ENCODE measurements at places on chromosomes 1 and 21. TPM values are rescaled to one million over a fixed set of nuclear protein-coding genes. Genes with fewer than 3 reads are reported as not detected.
A peak's percentile ranks its signal among the peaks of the same experiment; 100 is the strongest.

GRCh38 chr1:19559641-19560040, 74.3 kb upstream of the CAPZB start:
- H3K27me3 ChIP-seq = no peaks in the 10 kb centered on the region
- H3K27ac ChIP-seq = no peak overlapping the region
- no peak overlapping the region for H3K4me3 ChIP-seq
- H3K36me3 ChIP-seq = no peaks in the 10 kb centered on the region
- H3K4me1 ChIP-seq = no peaks in the 10 kb centered on the region

- H3K27me3 ChIP-seq = no peaks in the 10 kb centered on the region
- H3K36me3 ChIP-seq = no peaks in the 10 kb centered on the region
- H3K4me1 ChIP-seq = no peaks in the 10 kb centered on the region
- no peak overlapping the region for H3K4me3 ChIP-seq
- DNase-seq = no peak
Measured at GRCh38 chr1:213622365-213623063, 365.3 kb upstream of the PROX1 start.

DNA sequence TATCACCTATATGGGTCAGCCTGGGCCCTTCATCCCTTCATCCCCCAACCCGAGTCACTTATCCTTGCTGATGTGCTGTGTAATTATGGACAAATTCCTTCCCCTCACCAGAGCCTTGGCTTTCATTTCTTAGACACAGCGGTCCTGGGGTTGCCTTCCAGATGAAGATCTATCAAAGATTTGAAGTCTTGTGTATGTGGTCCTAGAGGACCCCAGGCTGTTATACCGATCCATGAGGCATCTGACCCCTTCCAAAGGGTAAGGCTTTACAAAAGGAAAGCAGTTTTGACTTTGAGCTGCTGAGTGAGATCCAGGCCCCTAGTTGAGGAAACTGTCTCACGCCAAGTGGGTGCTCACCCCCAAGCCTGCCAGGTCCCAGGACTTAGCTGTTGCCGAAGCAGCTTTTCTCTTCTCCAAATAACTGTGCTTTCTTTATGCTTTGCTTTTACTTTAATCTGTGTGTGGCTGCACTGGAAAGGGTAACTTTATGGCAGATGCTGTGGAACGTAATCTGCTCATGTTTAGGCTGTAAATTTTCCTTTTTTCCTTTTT, 37.6 kb downstream of the MAN1C1 start:
- H3K4me1 ChIP-seq = no peaks in the 10 kb centered on the region
- no peaks in the 10 kb centered on the region for H3K27me3 ChIP-seq
- no peaks in the 10 kb centered on the region for H3K36me3 ChIP-seq
- no peak for DNase-seq
- no peak overlapping the region for H3K27ac ChIP-seq

DNA sequence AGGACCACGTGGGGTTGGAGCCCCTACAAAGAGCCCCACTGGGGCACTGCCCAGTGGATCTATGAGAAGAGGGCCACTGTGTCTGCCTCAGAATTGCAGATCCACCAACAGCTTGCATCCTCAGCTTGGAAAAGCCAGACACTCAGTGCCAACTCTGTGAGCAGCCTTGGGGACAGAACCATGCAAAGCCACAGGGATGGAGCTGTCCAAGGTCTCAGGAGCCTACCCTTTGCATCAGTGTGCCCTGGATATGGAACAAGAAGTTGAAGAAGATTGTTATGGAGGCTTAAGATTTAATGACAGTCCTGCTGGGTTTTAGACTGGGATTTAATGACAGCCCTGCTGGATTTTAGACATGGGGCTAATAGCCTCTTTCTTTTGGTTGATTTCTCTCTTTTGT, 1670.9 kb downstream of the PLA2G4A start:
- no peaks in the 10 kb centered on the region for H3K36me3 ChIP-seq
- no peaks in the 10 kb centered on the region for H3K27me3 ChIP-seq
- no peak overlapping the region for H3K27ac ChIP-seq
- H3K4me3 ChIP-seq = no peak overlapping the region

DNA sequence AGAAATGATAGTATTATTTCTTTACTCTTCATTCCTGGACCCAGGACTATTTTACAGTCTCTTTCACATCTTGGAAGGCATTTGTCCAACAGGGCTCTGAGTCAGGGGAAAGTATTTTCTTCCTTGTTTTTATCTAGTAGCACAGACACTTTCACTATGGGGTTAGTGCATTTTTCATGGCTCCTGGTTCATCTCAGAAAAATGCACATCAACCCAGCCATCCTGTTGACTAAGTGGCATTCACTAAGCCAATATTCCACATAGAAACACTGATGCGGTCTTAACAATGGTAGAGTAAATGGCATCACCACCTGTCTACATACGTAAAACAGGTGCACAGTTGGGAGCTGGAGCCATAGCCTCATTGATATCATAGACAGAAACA, 87.4 kb upstream of the C1orf21 start:
- H3K27me3 ChIP-seq = no peaks in the 10 kb centered on the region
- DNase-seq = no peak
- no peaks in the 10 kb centered on the region for H3K4me1 ChIP-seq
- H3K4me3 ChIP-seq = no peak overlapping the region
- no peak overlapping the region for H3K27ac ChIP-seq

- H3K27me3 ChIP-seq = no peaks in the 10 kb centered on the region
- H3K4me1 ChIP-seq = no peaks in the 10 kb centered on the region
- H3K4me3 ChIP-seq = no peak overlapping the region
- no peaks in the 10 kb centered on the region for H3K36me3 ChIP-seq
- H3K27ac ChIP-seq = no peak overlapping the region
Measured at GRCh38 chr1:159077120-159077961, 775 bp upstream of the AIM2 start.

- H3K27ac ChIP-seq = no peak overlapping the region
- H3K27me3 ChIP-seq = no peaks in the 10 kb centered on the region
- no peaks in the 10 kb centered on the region for H3K36me3 ChIP-seq
- no peak overlapping the region for H3K4me3 ChIP-seq
- DNase-seq = no peak
Measured at GRCh38 chr1:45843474-45843905, 40.1 kb downstream of the MAST2 start.

DNA sequence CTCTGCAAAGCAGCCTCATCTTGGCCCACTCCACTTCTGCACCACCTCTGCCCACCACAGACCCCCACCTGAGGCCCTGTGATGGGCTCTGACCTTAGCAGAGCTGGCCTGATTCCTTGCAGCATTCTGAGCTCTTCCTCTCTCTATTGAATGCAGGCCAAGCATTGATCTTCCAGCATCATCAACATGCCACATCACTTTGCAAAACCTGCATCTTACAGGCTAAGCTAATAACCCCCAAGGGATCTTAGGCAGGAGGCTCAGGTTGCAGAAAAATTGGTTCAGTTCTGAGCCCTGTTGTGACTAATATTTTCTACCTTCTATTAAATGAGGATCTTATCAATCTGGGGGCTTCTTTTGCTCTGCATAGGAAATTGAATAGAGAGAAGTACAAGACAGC, 78.7 kb downstream of the ATP1A1 start:
- DNase-seq = no peak
- H3K4me1 ChIP-seq = no peaks in the 10 kb centered on the region
- H3K4me3 ChIP-seq = no peak overlapping the region
- no peaks in the 10 kb centered on the region for H3K36me3 ChIP-seq
- no peak overlapping the region for H3K27ac ChIP-seq
- H3K27me3 ChIP-seq = no peaks in the 10 kb centered on the region

GRCh38 chr1:234727018-234727940, 117.3 kb upstream of the IRF2BP2 start:
- H3K4me1 ChIP-seq = peaks cover 36% of the 10 kb centered on the region
- H3K4me3 ChIP-seq = no peak overlapping the region

GRCh38 chr21:42846221-42846620, 33.1 kb downstream of the WDR4 start:
- no peak overlapping the region for H3K4me3 ChIP-seq
- H3K27me3 ChIP-seq = no peaks in the 10 kb centered on the region
- no peaks in the 10 kb centered on the region for H3K4me1 ChIP-seq
- DNase-seq = no peak
- no peak overlapping the region for H3K27ac ChIP-seq
- H3K36me3 ChIP-seq = peaks cover 29% of the 10 kb centered on the region

DNA sequence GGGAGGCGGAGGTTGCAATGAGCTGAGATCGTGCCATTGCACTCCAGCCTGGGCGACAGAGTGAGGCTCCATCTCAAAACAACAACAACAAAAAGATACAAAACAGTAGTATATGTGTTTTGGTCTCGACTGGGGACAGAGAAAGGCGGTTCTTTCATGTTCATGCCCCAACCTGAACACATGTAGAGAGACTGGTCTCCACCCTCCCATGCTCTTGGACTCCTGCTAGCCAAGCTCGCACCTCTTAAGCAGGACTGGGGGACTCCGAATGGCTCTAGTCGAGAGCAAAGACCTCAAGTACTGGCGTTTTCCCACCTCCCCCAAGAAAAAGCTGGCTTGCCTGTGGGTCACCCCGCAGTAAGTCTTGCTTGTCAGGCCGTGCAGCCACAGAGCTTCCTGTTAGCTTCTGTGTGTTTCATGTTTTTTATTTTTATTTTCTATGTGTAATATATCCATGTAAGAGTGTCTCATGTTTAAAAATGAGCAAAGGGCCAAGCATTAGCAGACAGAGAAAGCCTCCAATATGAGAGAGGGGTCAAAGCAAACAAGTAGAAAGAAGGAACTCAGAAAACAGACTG, 91.6 kb downstream of the SCCPDH start:
- H3K4me3 ChIP-seq = no peak overlapping the region
- no peaks in the 10 kb centered on the region for H3K36me3 ChIP-seq
- no peaks in the 10 kb centered on the region for H3K27me3 ChIP-seq
- no peak for DNase-seq
- H3K4me1 ChIP-seq = peaks cover 11% of the 10 kb centered on the region

DNA sequence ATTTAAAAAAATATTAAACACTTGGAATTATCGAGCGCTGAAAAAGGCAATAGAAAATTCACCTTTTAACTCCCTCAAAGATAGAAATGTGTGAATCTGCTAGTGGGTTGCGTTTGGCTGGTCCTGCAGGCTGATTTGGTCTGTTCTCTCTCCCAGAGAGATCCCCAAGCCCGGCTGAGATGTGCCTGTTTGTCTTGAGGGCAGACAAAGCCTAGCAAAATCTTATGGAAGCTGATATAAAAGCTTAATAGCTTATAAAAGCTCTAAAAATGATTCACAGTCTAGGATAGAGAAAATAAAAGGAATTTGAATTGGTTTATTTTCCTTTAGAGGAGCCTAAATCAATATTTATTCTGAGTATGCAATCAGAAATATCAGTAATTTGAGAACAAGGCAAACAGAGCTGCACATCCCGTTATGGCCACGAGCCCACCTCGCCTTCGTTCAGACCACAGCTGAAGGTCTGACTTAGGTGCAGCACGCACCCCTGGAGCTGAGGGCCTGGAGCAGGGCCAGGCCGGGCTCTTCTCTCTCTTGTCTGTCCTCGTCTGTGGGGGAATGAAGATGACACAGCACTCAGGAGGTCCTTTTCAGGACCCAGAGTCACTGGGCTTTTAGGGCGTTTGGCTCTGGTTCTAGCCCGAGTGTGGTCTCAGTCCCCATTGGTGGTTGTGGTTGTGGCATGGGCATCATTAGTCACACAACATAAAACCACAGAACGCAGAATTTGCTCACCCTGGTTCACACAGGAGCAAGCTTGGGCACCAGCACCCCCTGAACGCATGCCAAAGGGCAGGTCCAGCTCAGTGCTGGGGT, 18.6 kb downstream of the PDE9A start:
- no peaks in the 10 kb centered on the region for H3K36me3 ChIP-seq
- 0 out of 2 replicates have a peak overlapping the region, but pooled peaks have one; percentile 58 for H3K27ac ChIP-seq
- H3K4me3 ChIP-seq = no peak overlapping the region
- H3K27me3 ChIP-seq = no peaks in the 10 kb centered on the region
- no peak for DNase-seq

DNA sequence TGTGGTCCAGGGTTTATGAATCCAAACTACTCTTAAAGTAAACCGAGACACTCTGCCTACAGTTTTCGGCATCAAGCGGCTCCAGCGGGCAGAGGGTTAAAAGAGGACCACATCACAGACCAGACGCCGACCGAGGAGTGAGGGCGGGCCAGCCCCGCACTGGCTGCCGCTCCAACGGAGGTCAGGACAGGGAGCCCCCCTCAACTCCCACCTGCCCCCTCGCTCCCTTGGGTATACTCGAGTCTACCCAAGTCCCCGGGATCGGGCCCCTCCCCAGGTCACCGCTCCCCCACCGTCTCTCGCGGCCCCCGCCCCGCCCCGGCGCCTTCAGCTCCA, 312 bp downstream of the ARNT start:
- peak overlapping the region; percentile 85 for H3K4me3 ChIP-seq
- H3K36me3 ChIP-seq = no peaks in the 10 kb centered on the region
- H3K27ac ChIP-seq = peak overlapping the region; percentile 90
- peak; percentile 81 for DNase-seq
- no peaks in the 10 kb centered on the region for H3K4me1 ChIP-seq

GRCh38 chr1:78060857-78061563, 15.2 kb downstream of the GIPC2 start:
- H3K4me3 ChIP-seq = no peak overlapping the region
- no peaks in the 10 kb centered on the region for H3K36me3 ChIP-seq
- no peaks in the 10 kb centered on the region for H3K27me3 ChIP-seq
- H3K4me1 ChIP-seq = no peaks in the 10 kb centered on the region

DNA sequence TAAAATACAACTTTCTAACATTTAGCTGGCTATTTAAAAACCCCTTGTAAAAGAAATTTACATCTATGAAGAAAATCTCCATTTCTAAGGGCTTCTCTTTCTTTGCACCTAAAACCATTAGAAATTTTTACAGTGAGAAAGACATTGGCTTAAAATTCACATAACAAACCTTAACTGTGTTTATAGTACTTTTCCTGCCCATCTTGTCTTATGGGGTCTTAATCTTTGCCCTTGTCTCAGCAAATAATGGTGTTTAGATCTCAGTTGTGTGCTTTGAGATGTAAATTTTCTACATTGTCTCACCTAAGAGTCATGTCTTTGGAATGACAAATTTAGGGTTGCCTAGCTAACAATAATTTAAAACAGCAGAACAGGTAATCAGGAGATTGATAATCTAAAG, 71.5 kb downstream of the DDAH1 start:
- peaks cover 47% of the 10 kb centered on the region for H3K4me1 ChIP-seq
- H3K4me3 ChIP-seq = no peak overlapping the region
- H3K27me3 ChIP-seq = no peaks in the 10 kb centered on the region
- H3K36me3 ChIP-seq = no peaks in the 10 kb centered on the region
- H3K27ac ChIP-seq = no peak overlapping the region

- no peaks in the 10 kb centered on the region for H3K36me3 ChIP-seq
- no peak overlapping the region for H3K4me3 ChIP-seq
- H3K4me1 ChIP-seq = peaks cover 3% of the 10 kb centered on the region
Measured at GRCh38 chr1:24387636-24388175, 25.9 kb downstream of the STPG1 start.

GRCh38 chr1:33036051-33036525, 595 bp downstream of the AK2 start:
- no peak overlapping the region for H3K27ac ChIP-seq
- H3K27me3 ChIP-seq = peaks cover 8% of the 10 kb centered on the region
- peaks cover 11% of the 10 kb centered on the region for H3K4me1 ChIP-seq
- H3K4me3 ChIP-seq = peak overlapping the region; percentile 97
- H3K36me3 ChIP-seq = no peaks in the 10 kb centered on the region
- peak; percentile 26 for DNase-seq

- H3K36me3 ChIP-seq = no peaks in the 10 kb centered on the region
- no peak overlapping the region for H3K27ac ChIP-seq
- no peak overlapping the region for H3K4me3 ChIP-seq
- 0 out of 2 replicates have a peak, but pooled peaks cover 12% of the 10 kb centered on the region for H3K4me1 ChIP-seq
Measured at GRCh38 chr21:21971384-21971783, 973.2 kb downstream of the NCAM2 start.

ZNF695 gene
- 20.6 TPM for total RNA-seq

DMRTA2 gene
- 0.07 TPM for total RNA-seq

FAM167B gene
- total RNA-seq = 0.31 TPM

ERICH3 gene
- total RNA-seq = not detected

CD101 gene
- total RNA-seq = 1.2 TPM

APOBEC4 gene
- not detected for total RNA-seq

DHRS3 gene
- 21.2 TPM for total RNA-seq

CCDC185 gene
- total RNA-seq = 0.56 TPM

AMY2A gene
- not detected for total RNA-seq

SLC50A1 gene
- total RNA-seq = 30.0 TPM

S100A5 gene
- not detected for total RNA-seq

CNR2 gene
- not detected for total RNA-seq

SPATA1 gene
- not detected for total RNA-seq
